ENCODE measurements at places on chromosomes 5 and 9.

GRCh38 chr5:180323941-180324600, 29.1 kb downstream of the GFPT2 start:
- DNase-seq, result no peak

DNA sequence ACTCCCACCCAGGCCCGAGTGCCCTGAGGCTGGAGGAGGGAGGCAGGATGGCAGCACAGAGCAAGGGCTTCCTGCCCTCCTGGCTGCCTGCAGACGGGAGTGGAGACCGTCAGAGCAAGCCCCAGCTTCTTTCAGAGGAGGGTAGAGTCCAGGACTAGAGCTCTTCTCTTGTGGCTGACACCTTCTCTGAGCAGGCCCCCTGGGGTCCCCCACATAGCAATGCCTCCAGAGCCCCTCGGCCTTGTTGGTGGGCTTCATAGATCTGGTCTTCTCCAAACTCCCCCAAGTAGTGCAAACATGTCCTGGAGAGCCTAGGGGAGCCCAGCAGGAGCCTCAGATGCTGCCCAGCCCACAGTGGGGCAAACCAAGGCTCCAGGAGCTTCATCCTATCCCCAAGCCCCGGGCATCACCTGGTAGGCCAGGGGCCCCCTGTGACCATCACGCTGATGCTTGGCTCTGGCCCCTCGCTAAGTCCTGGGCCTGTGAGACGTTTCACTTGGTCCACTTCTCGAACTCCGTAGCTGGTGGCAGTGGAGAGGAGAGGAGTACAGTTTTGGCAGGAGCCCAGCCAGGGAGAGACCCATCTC, 2.0 kb downstream of the MZB1 start:
- DNase-seq, result no peak

- no peak for DNase-seq
Measured at GRCh38 chr5:84273517-84273883, 111.2 kb downstream of the EDIL3 start.

DNA sequence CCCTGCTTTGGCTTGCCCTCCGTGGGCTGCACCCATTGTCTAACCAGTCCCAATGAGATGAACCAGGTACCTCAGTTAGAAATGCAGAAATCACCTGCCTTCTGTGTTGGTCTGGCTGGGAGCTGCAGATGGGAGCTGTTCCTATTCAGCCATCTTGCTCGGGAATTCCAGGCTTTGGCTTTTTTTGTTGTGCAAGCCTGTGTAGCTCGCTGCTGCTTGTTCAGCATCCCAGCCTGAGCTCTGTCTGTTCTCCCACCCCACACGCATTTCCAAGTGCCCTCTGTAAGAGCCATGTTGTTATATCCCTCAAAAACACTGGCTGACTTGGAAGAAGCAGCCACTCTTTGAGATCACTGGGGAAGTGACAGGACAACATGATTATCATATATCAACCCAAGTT, 101.6 kb upstream of the DPYSL3 start:
- no peak for DNase-seq

DNA sequence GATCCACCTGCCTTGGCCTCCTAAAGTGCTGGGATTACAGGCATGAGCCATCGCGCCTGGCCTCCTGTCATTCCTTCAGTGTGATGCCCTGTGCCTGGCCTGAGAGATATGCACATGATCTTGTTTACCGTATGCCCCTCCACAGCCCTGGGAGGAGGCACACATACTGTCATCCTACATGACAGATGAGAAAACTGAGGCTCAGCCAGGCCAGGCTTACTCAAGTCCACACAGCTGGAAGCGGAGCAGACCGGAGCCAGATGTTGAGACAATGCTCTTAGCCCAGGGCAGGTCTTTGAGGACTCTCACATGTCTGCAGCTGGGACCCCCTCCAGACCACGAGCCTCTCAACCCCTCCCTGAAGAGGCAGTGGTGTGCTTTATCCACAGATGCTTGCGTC, 38.7 kb upstream of the SH3PXD2B start:
- no peak for DNase-seq

GRCh38 chr9:116250891-116251290, 97.3 kb downstream of the PAPPA start:
- no peak for DNase-seq

GRCh38 chr9:109441296-109441695, 56.8 kb downstream of the PTPN3 start:
- DNase-seq, result no peak

DNA sequence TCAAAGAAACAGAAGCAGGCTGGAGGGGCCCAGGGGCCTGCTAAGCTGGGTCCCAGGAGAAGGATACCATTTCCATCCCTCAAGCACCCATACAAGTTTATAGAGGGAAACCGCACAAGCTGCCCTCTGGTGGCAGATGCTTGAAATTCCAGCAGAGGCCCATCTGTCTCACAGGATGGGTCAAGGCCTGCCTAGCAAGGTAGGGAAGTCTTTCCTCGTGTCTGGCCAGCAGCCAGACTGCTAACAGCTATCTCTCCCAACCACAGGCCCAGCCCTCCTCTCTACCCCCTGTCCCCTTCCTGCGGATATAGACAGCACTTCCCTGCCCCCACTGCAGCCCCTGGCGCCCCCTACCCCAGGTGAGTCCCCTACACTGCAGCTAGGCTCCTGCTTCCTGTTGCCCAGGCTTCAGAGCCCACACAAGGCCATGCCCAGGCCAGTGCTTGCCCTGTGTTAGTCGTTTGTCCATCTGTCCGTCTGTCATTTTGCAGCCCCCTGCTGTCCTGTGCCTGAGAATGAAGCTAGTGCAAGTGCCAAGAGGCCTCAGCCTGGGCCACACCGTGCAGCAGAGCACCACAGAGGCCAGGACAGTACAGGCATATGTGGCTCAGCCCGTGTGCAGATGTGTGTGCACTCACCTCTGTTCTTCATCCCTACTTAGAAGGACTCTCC, 26.2 kb downstream of the TCF7 start:
- DNase-seq, result peak; percentile 44

DNA sequence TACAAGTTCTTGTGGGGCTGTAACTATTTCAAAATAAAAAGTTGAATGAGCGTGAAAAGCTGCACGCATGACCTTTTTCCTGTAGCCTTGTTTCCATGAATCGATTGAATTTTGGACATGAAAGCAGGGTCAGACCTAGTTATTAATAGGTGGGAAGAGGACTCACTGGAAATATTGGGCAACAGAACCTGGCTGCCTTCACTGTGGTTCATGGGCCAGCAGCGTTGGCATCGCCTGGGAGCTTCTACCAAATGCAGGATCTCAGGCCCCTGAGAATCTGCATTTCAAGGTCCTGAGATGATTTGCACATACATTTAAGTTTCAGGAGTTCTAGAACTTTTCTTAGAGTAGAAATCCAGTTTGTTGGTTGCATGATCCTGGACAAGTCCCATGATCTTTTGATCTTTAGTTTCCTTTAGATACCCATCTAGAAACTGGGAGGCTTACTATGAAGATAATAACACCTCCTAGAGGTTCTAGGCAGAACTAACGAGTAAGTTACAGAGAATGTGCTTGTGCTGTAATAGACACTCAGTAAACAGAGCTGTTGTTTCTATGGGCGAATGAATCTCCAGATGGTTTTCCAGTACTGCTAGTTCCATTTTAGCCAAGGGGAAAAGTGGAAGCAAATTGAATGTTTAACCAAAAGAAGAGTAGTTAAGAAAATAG, 12.4 kb downstream of the ANKRD33B start:
- DNase-seq, result no peak

DNA sequence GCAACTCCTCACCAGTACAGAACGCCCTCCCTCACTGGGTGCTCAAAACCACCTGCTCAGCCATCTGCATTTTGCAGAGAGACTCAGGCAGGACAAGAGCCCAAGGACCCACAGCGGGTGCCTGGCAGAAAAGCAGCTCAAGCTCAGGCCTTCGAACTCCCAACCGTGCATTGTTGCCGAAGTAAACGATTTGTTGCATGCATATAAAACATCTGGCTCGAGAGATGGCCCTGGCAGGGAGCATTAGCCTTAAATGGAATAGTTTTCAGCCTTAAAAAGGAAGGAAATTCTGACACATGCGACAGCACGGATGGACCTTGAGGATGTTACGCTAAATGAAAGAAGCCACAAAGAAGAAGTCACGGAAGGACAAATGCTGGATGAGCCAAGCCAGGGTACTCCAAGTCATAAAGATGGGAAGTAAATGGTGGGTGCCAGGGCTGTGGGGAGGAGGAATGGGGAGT, 160.4 kb upstream of the PHYKPL start:
- DNase-seq, result no peak
